IMR-90 (cell line): ENCODE measurements at places on chromosomes 6 and 20.

GRCh38 chr6:142384519-142385254, 82.9 kb downstream of the ADGRG6 start:
- DNase-seq = peak; percentile 67

DNA sequence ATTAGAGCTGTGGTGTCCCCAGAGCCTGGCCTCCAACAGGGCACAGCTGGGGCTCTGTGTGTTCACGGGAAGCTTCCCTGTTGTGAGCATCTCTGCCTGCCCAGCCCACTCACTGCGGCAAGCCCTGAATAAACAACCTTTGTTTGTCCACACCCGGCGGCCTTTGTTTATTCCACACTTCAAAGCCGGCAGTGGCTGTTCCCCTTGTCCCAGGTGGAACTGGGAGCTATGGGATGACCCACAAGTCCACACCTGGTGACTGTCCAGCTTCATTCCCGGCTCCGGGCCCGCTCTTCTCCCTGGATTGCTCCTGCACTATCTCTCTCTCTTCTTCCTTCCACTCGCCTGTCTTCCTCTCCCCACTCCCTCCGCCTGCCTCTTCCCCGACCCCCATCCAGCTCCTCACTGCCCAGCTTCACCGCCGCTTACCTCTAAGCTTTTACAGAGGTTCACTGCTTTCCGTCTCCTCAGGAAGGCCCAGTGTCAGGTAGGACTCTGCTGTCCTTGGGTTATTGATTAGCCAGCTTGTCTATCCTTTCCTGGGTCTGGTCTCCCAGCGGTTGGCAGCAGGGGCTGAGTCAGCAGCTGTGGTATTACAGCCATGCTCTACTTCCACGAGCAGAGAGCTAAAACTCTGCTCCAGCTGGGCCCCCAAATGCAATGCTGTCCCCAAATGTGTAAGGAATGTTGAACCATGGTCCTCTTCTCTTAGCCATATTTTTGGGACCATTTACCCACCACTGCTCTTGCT, 17.8 kb downstream of the DACT2 start:
- no peak for DNase-seq

DNA sequence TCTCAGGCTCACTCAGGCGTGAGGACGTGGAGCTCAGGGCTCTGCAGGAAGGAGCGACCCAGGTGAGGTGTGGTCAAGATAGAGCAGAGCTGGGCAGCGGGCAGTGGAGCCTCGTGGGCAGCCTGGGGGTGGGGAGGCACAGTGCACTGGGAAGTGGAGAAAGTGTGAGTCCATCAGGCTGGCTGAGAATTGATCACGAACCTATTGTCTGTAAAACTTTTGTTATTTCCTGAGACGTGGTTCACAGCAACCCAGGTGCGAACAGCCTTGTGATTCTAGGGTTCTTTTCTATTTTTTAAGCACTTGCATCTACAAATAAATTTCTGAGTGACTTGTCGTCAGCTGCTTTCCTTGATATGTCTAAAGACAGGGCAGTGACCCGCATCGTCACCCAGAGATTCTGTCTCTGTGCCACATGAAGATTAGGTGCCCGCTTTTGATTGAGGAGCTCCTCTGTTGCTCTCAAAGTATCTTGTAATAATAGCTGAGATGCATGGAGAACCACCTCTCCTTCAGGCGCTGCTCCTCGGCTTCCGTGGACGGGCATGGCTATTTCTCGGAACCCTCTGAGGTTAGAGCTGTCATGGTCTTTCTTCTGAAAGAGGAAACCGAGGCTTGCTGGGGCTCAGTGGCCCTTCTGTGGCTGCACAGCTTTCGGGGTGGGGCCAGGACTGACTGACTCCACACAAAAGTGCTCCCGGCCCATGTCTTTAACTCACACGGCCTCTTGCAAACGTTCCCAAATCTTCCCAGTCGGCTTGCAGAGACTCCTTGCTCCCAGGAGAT, 662 bp upstream of the CCR6 start:
- no peak for DNase-seq

GRCh38 chr6:82138075-82138791, 109.3 kb downstream of the IBTK start:
- no peak for DNase-seq

GRCh38 chr6:122079916-122080315, 319.5 kb upstream of the HSF2 start:
- DNase-seq = no peak

DNA sequence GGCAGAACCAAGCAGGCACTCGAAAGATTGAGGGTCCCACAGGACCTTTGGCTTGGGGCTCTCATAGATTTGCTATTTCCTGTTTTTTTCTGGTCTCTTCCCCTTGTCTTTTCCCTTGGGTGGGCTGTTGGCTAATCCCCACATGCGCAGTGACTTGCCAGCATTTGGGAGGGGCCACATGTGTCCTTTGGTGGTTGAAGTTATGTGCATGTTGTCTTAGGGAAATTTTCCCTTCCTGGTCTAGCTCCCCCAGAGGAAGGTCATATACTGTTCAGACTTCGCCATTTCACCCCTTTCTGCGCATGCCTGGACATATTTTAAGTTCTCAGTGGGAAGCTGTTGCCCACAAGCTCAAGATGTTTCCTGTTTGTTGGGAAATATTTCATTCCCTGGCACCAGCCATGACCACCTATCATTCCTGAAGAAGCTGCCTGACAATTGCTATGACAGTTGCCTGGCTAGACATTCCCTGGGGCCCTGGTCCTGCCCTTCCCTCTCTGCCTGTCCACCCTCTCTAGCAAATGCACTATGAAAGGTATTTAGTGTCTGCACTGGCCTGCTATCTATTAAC, 156.2 kb upstream of the THBS2 start:
- no peak for DNase-seq

- DNase-seq = no peak
Observed at GRCh38 chr20:40658509-40658908, 30.5 kb downstream of the MAFB start.

- DNase-seq = no peak
Observed at GRCh38 chr20:444117-444516, 18.2 kb downstream of the TBC1D20 start.

GRCh38 chr20:46011631-46012482, 3.1 kb downstream of the MMP9 start:
- peak; percentile 15 for DNase-seq

GRCh38 chr6:134407791-134408190, 89.9 kb upstream of the SGK1 start:
- DNase-seq = no peak

- DNase-seq = peak; percentile 47
Observed at GRCh38 chr20:5674176-5674660, 76.0 kb upstream of the SHLD1 start.

- no peak for DNase-seq
Observed at GRCh38 chr6:5898102-5898501, 108.6 kb downstream of the NRN1 start.

DNA sequence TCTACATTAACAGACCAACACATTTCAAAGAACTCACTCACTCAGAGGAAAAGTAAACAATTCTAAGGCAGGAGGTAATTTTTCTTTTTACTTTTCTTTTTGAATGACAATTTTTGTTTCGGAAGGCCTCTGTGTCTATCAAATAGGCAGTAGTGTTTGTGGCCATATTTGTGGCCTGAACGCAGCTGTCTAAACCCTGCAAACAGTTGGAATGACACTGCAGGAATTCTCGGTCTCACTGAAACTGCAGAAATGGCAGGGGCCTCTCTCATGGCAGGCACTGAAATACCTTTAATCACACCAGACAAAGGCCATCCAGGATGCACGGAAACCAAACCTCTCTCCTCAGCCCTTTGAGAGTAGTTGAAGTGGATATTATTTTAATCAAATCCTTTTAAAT, 30.4 kb downstream of the FYN start:
- peak; percentile 34 for DNase-seq

DNA sequence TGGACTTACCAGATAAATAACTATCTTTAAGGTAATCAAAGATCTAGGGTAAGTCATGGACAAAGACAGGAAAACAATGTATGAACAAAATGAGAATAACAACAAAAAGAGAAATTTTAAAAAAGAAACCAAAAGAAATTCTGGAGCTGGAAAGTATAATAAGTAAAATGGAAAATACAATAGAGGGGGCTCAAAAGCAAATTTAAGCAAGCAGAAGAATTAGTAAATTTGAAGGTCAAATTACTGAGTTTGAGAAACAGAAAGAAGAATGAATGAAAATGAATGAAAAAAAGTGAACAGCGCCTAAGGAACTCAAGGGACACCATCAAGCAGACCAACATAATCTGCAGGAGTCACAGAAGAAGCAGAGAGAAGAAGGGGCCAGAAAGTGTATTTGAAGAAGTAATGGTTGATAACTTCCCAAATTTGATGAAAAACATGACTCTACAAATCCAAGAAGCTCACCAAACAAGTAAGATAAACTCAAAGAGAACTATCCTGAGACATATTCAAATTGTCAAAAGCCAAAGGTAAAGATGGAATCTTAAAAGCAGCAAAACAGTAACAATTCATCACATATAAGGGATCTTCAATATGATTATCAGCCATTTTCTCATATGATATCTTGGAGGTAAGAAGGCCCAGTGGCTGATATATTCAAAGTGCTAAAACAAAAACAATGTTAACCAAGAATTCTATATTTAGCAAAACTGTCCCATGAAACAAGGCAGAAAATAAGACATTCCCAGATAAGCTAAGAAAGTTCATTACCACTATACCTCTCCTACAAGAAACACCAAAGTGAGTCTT, 218.5 kb downstream of the FOXC1 start:
- no peak for DNase-seq

- DNase-seq = no peak
Observed at GRCh38 chr6:5325173-5325572, 63.9 kb downstream of the FARS2 start.
